Spleen (tissue), 13 donors: ENCODE measurements at places on chromosomes 5 and 9.
A peak's percentile ranks its signal among the peaks of the same experiment; 100 is the strongest.

GRCh38 chr5:76960004-76960625 is 7.3 kb downstream of the CRHBP start:
- DNase-seq = no peak

- no peak for DNase-seq
Observed at GRCh38 chr5:141412854-141413539, at the start of gene PCDHGA10. Gene PCDHGA10 (plus strand): TSS chr5:141412987. CDS start chr5:141413176, 189 bp downstream.

GRCh38 chr9:248278-248961 is 33.8 kb downstream of the DOCK8 start:
- DNase-seq = no peak

DNA sequence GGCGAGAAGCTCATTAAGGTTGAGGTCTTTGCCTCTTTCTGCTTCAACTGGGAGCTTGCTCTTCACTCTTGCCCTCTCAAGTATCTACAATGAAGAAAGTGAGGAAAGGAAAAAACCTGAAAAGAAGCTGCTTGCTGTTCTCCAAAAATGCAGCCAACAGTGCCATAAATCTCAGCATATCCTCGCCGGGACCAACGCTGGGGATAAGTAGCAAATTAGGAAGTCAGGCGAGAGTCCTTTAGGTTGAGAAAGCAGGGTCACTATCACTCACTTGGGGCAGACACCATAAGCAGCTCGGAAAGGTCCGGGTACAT is 399 bp downstream of the NUP155 start:
- no peak for DNase-seq

DNA sequence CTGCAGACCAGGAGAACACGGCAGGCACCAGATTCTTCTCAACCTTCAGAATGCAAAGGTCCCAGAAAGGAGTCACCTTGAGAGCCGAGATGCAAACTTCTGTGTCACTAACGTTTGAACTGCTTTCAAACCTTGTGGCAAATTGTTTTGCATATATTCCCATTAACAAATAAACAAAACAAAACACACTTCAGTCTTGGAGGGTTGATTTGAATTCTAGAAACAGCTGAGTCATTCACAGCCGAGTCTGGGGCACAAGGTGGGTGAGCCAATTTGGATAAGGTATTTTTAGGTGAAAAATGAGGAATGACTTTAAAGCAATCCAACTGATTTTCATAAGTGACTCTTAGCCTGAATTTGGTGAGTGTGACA is 38.8 kb upstream of the ANKRD33B start:
- DNase-seq = no peak

- no peak for DNase-seq
Observed at GRCh38 chr5:143056792-143057579, 286.8 kb downstream of the ARHGAP26 start.

DNA sequence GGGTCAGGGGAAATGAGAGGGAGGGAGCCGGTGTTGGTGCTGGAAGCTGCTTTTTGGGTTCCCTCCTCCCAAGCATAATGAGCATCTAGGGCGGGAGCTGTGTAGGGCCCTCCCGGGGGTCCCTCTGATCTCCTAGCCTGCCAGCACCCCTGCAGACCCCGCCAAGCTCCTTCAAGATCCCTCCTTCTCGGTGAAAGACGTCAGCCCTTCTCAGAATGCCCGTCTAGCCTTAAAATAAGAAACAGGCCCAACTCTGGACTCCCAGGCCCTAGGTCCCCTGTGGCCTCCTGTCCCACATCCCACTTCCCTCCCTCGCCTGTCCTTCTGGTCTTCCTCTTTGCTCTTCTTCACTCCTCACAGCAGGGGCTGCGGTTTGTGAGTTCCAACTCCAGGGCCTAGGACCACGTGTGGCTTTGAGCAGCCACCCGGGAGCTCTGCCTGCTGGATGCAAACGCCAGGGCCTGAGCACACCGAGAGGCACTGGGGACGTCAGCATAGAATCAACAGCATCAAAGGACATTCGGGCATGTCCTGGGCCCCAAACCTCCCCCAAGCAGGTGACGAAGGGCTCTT is 8.8 kb upstream of the SCGB3A1 start:
- no peak for DNase-seq

DNA sequence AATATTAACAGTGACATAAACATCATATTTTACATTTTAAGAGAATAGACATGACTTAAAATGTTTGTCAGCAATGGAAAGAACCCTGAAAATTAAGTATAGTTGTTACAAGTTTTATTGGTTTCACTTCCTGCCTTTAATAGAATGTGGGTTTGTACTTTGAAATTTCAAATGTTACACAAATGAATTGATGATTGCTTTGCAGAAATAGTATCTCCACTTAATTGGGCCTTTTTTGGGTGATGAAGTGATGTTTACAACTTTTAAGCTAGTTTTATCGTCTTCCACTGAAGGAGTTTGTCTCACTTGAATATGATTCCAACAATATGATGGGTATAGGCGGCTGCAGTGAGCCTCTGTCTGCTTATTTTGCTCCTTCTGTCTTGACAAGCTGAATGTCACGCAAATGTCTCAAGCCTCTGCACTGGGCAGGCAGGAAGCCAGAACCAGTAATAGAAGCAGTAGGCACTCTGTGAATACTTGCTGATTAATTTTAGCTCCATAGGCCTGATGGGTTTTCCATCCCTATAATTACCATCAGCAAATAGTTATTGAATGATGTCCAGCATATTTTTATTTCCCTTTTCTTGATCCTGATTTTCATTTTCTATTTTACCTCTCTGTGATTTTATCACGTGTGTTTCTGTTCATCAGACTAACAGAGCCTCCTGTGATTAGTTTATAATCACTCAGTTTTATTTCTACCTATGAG is 10.6 kb upstream of the NR3C1 start:
- DNase-seq = no peak

DNA sequence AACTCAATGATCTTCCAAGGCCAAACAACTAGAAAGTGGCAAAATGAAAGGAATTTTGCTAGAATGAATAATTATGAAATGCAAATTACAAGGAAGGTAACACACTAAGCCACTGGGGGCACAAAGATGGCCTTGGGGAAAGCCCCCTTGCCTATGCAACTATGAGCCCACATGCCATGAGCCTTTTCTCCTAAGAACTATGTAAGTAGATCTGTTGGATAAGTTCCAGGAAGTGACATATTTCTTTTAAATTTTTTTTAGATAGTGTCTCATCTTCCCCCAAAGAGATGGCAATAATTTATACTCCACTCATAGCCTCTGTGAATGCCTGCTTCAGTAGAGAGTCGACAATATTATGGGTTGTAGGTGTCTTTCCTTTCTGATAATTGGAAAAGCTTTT is 257.8 kb downstream of the AUH start:
- no peak for DNase-seq

GRCh38 chr5:106258591-106259125 is 1412.1 kb downstream of the EFNA5 start:
- no peak for DNase-seq

DNA sequence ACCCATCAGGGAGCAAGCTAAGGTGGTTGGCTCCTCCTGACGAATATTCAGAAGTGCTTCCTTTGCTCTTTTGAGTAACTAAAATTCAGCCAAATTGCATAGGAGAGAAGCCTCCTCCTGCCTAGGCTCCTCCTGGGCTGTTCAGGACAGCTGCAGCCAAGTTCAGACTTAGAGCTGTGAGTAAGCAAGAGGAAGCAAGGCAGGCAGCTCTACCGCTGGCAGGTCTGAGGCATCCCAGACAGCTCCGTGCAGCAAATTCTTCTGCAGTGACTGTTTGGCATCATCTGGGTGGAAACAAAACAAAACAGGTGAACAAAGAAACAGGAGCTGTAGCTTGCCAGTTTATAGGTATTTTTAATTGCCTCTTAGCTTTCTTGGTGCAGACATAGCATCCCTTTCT is 421.0 kb downstream of the GADD45G start:
- peak; percentile 69 for DNase-seq

- no peak for DNase-seq
Observed at GRCh38 chr5:22431840-22432239, 421.3 kb downstream of the CDH12 start.

GRCh38 chr9:114109124-114109523 is 10.0 kb upstream of the KIF12 start:
- DNase-seq = peak; percentile 28

DNA sequence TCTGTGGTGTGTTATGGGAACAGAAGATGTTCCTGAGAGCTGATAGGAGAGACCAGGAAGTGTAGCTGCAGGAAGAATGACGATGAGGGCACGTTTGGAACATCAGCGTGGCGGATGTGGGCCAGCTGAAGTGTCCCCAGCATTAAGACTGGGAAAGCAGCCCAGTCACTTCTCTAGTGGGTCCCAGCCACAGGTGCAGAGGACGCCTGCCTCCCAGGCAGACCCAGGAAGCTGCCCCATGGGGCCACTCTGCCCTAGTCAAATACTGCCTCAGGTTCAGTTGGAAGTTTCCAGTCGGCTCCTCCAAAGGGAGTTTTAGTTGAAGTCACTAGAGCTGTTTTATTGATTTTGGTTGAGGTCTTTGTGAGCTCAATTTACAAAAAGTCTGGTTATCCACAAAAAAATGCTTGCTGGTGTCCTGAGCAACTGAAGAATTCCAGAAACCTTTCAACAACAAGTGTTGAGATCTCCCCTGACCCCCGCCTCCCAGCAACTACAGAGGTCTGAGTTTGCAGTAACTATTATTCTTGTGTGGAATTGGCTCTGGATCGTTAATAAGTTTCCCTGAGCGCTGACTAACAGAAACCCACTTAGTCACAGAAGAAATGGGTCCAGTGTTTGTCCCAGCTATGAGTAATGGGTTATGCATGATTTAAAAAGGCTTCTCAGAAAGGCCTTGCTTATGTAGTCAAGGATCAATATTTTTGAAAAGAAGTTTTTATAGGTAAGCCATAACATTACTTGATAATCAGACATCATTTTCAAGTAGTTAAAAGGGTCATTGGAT is 294.1 kb downstream of the FANCC start:
- DNase-seq = no peak

- no peak for DNase-seq
Observed at GRCh38 chr5:53473633-53474032, 6.8 kb upstream of the FST start.

GRCh38 chr9:136257381-136258298 is 12.0 kb upstream of the QSOX2 start:
- DNase-seq = no peak

GRCh38 chr9:116232424-116233159 is 79.0 kb downstream of the PAPPA start:
- no peak for DNase-seq

GRCh38 chr5:40738502-40738901 is 17.3 kb downstream of the TTC33 start:
- no peak for DNase-seq

GRCh38 chr5:43432486-43433375 is 20.5 kb upstream of the CCL28 start:
- DNase-seq = no peak

GRCh38 chr5:7221041-7221440 is 174.9 kb upstream of the ADCY2 start:
- no peak for DNase-seq

DNA sequence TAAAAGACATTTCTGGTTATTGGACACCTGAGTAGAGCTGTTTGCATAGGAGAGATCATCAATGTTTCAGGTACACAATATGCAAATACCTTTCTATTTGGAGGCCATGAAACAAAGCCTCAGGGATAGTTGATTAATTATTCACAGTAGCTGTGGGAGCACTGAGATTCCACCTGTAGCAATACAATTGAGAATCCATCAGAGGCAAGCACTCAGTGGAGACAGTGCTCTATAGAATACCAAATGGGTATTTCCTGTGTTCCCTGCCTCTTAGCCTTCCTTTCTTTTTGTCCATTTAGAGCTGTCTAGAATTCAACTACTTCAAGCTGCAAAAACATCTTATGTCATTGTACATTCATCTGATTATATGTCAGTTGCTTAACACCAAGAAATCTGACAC is 1754.0 kb upstream of the ACO1 start:
- DNase-seq = no peak

DNA sequence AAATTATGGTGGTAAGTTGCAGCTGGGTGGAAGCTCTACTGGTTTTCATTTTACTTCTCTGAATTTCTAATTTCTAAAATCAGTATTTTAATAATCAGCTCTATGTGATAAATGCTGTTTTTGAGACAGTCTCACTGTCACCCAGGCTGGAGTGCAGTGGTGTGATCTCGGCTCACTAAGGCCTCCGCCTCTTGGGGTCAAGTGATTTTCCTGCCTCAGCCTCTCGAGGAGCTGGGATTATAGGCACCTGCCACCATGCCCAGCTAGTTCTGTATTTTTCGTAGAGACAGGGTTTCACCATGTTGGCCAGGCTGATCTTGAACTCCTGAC is 1.5 kb upstream of the RALGDS start:
- no peak for DNase-seq

DNA sequence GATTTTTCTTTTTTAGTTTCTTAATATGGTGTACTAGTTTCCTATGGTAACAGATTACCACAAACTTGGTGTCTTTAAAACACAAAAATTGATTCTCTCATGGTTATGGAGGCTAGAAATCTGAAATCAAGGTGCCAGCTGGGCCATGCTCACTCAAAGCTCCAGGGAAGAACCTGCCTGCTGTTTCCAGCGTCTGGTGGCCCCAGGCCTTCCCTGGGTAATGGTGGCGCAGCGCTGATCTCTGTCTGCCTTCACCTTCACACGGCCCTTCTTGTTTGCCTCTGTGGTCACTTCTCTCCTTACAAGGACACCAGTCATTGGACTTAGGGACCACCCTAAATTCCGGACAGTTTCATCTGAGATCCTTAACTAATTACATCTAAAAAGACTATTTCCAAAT is 70.5 kb upstream of the GFPT2 start:
- no peak for DNase-seq

DNA sequence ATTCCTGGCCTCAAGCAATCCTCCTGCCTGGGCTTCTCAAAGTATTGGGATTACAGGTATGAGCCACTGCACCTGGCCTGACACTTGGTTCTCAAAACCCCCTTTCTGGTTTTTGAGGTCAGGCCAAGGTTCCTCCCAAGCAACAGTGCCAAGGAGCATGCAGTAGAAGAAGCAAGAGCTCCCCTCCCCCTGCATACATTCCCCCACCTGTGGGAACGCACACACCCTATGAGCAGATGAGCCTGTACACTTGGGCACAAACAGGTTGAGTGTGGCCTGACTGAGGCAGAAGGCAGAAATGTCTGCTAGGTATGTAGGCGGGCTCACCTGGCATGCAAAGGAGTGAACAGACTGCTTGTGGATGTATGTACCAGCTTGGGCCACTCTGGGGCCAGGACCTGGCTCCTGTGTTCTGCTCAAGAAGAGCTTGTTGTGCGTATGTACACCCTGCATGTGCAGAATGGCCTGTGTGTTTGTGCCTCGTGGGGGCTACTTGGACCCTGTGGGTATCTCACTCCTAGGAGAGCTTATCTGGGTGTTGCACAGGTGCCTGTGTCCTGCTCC is 1.7 kb downstream of the GPRIN1 start:
- DNase-seq = no peak

GRCh38 chr9:75909776-75910175 is 19.3 kb downstream of the PCSK5 start:
- DNase-seq = no peak
